ENCODE measurements at places on chromosomes 3 and 15.

- no peak for DNase-seq
Observed at GRCh38 chr3:140765246-140765645, 87.4 kb downstream of the TRIM42 start.

- no peak for DNase-seq
Observed at GRCh38 chr15:38171973-38172372, 80.7 kb upstream of the SPRED1 start.

- no peak for DNase-seq
Observed at GRCh38 chr3:48765376-48765775, 48.4 kb upstream of the IP6K2 start.

- DNase-seq: no peak
Observed at GRCh38 chr3:27724459-27725197, 2.5 kb upstream of the EOMES start.

DNA sequence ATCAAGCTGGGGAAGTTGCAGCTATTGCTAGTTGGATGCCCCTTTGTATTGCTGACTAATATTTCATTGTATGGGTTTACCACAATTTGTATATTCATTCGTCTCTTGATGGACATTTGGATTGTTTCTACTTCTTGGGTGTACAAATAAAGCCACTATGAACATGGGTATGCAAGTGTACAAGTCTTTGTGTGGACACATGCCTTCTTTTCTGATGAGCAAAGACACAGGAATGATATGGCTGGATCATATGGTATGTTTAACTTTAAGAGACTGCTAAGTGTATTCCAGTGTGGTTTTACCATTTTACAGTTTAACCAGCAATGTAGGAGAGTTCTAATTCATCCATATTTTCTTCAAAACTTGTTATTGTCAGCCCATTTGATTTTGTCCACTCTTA is 32.2 kb downstream of the NECTIN3 start:
- no peak for DNase-seq

DNA sequence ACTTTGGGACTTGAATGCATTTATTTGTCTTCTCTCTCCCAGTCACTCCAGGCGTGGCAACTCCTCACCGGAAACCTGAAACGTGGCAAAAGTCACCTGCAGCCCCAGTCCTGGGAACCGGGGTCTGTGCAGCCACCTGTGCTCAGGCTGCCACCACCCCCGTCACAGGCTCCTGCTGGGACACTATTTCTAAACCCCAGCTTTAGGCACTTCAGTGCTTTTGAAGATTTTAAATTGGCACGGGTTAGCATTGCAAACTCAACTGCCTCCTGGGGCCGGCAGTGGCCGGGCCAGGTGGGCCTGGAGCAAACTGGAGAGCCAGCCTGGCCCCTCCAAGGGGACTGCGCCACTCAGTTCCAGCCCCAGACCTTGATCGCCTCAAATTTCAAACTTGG is 146.7 kb upstream of the IQSEC1 start:
- no peak for DNase-seq

DNA sequence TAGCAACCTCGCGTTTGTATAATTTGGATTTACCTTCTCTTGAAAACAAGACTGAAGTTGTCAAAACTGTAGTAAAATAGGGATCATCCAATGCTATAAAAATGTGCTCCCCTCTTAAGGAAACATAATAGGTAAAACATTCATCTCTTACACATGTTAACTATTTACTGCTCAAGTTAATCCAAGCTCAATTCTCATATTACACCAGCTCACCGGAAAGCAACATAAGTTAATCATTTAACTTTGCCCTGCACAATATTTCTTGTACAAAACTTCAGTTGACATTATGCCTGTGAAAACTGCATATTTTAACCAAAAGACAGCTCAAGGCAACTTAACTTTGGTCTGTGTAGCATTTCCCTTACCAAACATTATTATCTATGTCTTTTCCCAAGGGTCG is 634.2 kb downstream of the NAALADL2 start:
- DNase-seq: no peak

GRCh38 chr15:99385865-99386264 is 134.6 kb downstream of the LRRC28 start:
- DNase-seq: no peak

- DNase-seq: no peak
Observed at GRCh38 chr3:69294014-69294766, 91.7 kb downstream of the FRMD4B start.

DNA sequence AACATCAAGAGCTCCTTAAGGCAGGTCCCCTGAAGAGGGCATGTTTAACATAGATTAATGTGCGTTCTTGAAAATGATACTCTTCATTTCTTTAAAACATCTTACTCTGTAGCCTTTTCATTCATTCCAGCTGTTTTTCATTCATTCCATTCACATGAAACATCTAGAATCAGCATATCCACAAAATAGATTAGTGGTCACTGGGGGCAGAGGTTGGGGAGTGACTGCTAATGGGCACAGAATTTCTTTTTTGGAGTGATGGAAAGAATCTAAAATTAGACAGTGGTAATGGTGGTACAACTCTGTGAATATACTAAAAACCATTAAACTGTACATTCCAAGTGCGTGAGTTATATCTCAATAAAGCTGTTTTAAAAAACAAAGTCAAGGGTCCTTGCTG is 15.4 kb upstream of the CXCR6 start:
- DNase-seq: no peak

GRCh38 chr3:86416334-86416733 is 574.6 kb downstream of the VGLL3 start:
- DNase-seq: no peak

DNA sequence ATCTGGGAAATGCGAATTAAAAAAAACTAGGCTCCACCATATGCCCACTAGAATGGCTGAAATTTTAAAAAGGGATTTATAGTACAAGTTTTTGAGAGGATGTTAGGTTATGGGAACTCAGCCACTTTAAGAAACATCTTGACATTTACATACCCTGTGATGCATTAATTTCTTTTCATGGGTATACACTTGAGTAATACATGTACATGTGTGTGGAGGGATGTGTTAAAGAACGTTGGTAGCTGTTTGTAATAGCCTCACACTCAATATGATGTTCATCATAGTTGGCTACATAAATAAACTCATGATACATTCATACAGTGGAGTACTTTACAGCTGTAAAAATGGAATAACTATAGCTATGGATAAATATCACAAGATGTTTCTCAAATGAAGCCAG is 40.9 kb downstream of the MEF2A start:
- DNase-seq: no peak

DNA sequence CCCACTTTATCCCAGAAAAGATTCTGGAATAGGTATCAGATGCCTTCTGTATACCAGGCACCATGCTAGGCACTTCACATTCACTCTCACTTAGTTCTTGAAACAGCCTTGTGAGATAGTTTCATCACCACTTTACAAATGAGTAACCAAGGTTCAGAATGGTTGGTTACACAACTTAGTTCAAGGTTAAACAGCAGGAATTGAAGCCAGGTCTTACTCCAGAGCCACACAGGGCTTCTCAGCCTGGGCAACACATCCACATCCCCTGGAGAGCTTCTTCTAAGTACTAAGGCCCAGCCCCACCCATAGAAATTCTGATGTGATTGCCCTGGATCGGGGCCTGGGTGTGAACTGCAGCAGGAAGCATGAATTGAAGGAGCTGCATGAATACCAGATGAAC is 18.6 kb downstream of the WHAMM start:
- DNase-seq: no peak

GRCh38 chr3:183430325-183430957 is 2.0 kb upstream of the MCF2L2 start:
- DNase-seq: no peak
